ENCODE measurements at places on chromosomes 3 and 15. TPM values are rescaled to one million over a fixed set of nuclear protein-coding genes. Genes with fewer than 3 reads are reported as not detected.

Gene NECTIN3
- total RNA-seq = 4.7 TPM

GRCh38 chr3:124633524-124633923, 96.7 kb upstream of the UMPS start:
- DNase-seq = no peak

- no peak for DNase-seq
These were observed 730.2 kb downstream of the TUSC7 start for GRCh38 chr3:117439812-117440211.

DNA sequence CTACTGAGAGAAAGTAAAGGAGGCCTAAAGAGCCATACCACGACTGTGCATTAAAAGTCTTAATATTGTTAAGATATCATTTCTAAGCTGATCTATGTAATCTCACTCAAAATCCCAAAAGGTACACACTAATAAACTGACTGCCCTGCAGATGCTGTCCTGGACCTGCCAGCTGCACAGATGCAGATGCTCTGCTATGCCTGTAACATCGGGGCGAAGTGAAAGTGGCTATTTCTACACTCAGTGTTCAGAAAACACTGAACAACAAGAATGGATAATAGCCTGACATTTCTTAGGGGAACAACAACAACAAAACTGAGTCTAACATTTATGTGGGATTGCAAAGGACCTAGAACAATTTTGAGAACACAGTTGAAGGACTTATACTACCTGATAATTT, 31.9 kb downstream of the RAD18 start:
- no peak for DNase-seq

DNA sequence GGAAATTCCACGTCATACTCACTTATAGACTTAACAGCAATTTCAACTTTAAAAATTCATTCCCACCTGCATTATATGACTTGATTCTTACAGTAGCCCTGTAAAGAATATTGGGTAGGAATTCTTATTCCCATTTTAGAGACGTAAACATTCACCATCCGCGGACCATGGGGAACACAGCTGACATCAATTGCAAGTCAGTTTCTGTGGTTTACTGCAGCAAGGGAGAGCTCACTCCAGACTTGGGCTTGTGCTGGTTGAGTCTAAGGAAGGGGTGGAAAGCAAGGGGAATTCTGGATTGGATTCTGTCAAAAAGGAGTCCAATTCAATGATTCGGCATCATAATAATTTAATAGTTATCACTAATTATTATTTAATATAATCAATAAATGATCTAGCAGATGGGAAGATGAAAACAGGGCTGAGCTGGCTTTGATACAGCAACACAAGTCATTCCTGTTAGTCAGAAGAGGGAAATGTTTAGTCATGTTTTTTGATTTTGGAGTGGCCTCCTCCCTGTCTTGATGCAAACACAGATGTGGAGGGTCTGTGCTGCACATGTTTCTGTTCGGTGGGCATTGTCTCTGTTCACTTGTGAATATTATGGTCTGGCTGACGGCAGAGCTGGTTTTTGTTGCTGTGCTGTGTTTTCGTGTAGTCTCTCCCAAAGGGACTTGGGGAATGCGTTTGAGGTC, 9.7 kb downstream of the LIPC start:
- DNase-seq = no peak

DNA sequence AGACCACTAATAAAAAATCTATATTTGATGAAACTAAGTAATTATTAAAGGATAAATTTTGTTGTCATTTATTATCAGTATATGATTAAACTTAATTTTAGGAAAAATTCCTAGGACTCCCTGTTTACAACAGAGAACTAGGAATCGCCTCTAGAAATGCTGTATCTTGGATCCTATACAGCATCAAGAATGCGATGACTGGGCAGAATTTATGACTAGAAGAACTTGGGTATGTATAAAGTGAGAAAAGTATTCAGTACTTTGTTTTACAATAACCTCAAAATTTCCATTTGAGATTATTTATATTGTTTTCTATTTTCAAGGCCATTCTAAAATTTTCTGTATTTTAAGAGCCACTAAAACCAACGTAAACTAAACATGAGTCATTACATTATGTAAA, 82.3 kb upstream of the AGTR1 start:
- no peak for DNase-seq

GRCh38 chr3:16280671-16281070, 15.7 kb downstream of the OXNAD1 start:
- DNase-seq = no peak

Measured in suprapubic skin (tissue), 4 donors.